Stimulated activated CD4-positive, alpha-beta T cell treated with anti-CD3 and anti-CD28 coated beads, Interleukin-2, amount 100 ng/mL, for 24 hours (primary cell): ENCODE measurements at places on chromosomes 6 and 20.
A peak's percentile ranks its signal among the peaks of the same experiment; 100 is the strongest.

GRCh38 chr6:136324686-136325380 lies 35.2 kb upstream of the BCLAF1 start:
- DNase-seq, result no peak

- DNase-seq, result no peak
Observed at GRCh38 chr6:127880429-127880828, 20.4 kb downstream of the THEMIS start.

- DNase-seq, result no peak
Observed at GRCh38 chr20:20731945-20732296, 19.5 kb upstream of the RALGAPA2 start.

- no peak for DNase-seq
Observed at GRCh38 chr6:140079328-140079727, 704.9 kb upstream of the CITED2 start.

DNA sequence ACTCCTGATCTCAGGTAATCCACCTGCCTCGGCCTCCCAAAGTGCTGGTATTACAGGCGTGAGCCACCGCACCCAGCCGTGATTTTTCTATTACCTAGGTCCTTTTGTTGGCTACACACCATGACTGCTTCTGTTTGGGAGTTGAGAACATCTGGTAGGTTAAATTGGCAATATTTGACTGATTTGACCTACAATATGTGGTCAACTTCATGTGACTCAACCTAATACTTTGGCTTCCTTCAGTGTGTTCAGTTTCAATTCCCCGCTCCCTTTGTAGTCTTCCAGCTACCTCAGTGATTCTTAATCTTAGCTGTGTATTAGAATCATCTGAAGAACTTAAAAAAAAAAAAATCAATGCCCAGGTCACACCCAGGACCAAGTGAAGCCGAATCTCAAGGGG lies 47.4 kb downstream of the MYB start:
- DNase-seq, result no peak

GRCh38 chr6:18266523-18266912 lies 2.2 kb upstream of the DEK start:
- no peak for DNase-seq

DNA sequence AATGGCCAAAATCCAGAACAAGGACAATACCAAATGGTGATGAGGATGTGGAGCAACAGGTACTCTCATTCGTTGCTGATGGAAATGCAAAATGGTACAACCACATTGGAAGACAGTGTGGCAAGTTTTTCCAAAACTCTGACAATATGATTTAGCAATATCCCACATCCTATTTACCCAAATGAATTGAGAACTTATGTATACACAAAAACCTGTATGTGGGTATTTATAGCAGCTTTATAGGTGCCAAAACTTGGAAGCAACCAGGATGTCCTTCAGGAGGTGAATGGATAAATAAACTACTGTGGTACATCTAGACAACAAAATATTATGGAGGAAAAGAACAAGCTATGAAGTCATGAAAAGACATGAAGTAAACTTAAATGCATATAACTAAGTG lies 156.5 kb downstream of the TFAP2A start:
- no peak for DNase-seq

DNA sequence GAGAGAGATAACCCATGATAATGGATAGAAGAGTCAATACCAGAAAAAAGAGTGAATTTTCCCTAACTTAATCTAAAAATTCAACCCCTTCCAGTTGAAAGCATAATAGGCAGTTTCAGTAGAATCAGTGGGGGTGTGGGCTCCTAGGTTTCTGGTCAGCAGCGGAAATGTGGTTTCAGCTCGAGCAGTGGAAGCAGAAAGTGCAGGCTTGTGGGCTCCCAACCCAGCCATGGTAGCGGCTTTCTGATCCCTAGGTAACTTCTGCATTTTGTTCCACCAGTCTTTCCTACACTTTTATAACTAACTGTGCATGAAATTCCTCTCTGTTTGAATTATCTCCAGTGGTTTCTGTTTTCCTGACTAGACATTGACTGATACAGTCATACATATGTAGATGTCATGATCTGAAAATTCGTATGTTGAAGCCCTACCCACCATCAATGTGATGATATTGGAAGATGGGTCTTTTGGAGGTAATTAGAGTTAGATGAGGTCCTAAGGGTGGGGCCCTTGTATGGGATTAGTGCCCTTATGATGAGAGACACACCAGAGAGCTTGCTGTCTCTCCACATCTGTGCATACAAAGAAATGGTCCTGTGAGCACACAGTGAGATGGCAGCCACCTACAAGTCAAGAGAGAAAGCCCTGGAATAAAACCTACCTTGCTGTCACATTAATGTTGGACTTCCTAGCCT lies 6.5 kb upstream of the DDO start:
- no peak for DNase-seq

GRCh38 chr6:11604836-11605506 lies 67.4 kb downstream of the TMEM170B start:
- no peak for DNase-seq

DNA sequence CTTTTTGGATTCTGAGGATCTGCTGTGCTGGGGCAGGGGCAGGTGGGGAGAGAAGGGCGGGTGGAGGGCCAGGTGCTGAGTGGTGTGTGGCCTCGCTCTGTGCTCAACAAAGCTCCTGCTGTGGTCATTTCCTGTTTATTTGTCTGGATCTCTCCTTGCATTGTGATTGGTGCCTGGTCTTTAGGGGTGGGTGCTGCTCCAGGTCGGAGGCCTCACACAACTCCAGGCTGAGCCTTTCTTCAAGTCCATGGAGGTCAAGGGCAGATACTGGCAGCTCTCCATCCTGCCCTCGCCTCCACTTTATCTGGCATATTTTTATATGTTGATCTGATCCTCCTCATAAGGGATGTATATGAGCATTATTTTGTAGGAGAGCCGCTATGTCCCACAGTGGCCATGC lies 36.2 kb downstream of the HLA-F start:
- DNase-seq, result no peak

DNA sequence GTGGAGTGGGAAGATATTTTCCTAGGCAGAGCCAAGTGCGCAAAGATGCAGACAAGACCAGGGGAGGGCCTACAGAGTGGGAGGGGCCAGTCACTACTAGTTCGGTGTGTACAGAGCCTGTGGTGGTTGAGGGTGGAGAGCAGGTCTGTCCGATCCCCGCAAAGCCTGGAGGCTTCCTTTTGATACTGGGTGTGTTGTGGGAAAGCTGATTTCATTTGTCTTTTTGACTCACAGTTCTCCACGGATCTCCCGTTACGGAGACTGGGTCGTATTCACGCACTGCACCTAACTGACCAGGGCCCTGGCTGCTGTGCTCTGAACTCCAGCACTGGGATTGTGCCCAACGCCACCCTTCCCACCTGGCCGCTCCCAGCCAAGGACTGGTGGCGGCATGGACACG lies 1.4 kb upstream of the TIAM2 start:
- DNase-seq, result no peak

DNA sequence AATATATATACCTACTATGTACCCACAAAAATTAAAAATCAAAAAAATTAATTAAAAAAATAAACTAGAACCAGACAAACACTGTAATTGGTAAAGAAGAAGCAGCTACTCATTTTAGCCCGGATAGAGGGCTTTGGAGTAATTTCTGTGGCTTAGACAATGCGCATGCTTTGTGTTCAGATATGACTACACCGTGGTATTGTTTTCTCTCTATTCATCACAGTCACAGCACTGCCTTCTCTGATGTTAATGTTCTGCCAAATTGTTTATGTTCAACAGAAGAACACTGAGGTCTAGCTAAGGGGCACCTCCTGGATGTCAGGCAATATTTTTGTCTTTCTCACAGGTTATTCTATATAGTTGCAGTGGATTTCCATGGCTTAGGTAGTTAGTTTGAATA lies 77.5 kb upstream of the GJE1 start:
- DNase-seq, result no peak

- DNase-seq, result peak; percentile 86
Observed at GRCh38 chr6:81753711-81754577, 1.5 kb upstream of the TENT5A start.

- no peak for DNase-seq
Observed at GRCh38 chr6:159973951-159974350, 5.1 kb downstream of the IGF2R start.

- DNase-seq, result no peak
Observed at GRCh38 chr6:159212028-159212427, 42.8 kb downstream of the FNDC1 start.

DNA sequence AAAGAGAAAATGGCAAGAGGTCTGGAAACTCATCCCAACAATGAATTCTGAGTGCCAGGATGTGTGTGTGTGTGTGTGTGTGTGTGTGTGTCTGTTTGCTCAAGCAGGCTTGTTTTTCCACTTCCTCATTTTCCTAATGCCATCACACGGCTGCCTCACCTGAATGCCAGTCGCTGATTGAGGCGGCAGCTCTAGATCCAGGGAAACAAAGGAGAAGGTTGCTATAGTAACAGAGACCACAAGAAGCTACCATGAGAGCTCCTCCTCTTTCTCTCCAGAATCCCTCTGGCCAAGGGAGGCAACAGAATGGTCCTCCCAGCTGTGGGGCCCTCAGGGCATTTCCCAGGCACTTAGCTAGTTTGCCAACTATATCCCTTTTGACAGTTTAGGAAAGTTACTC lies 241.1 kb upstream of the TSHZ2 start:
- DNase-seq, result no peak

DNA sequence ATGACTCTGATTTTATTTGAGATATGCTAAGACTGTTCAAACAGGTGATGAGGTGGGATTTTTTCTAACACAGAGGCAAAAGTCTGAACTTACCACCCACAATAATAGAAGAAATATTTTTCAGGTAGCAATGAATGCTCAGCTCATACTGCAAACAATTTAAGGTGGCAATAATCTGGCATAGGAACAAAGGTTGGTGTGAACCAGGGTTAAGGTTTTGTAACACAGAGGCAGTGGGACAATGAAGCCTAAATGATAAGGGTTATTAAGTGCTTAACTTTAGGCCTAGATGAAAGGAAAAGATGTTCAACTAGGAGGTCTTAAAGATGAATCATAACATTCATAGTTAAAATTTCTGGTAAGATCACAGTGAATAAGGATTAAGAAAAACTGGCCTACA lies 4.9 kb downstream of the ASCC3 start:
- DNase-seq, result no peak

DNA sequence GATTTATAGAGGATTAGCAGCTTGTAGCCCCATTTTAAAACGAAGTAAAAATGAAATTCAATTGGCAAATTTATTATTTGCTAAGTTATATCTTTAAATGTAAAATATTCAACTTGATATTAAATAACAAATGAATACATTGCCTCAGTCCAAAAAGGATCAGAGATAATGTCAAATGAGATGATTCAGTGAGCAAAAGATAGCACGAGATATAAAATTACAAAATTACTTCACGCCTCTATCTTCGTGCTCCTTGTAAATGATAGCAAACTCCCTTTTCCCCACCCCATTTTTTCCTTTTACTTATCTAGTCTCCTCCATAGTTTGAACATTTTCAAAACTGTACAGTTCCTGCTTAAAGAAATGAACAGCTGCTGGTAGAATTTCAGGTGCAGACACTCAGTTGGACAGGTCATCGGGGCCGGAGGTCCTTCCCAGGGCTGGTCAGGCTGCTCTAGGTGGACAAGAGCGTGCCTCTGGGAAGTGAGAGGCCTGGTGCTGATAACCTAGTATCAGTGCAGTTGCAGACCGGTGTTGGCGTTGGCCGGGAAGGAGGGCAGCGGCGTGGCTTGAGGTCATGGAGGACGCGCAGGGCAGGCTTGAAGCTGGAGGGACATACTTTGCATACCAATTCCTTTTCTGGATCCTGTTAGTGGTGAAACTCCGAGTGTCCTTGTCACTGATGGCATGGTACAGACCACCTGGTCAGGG lies 83.9 kb downstream of the CDC5L start:
- no peak for DNase-seq

DNA sequence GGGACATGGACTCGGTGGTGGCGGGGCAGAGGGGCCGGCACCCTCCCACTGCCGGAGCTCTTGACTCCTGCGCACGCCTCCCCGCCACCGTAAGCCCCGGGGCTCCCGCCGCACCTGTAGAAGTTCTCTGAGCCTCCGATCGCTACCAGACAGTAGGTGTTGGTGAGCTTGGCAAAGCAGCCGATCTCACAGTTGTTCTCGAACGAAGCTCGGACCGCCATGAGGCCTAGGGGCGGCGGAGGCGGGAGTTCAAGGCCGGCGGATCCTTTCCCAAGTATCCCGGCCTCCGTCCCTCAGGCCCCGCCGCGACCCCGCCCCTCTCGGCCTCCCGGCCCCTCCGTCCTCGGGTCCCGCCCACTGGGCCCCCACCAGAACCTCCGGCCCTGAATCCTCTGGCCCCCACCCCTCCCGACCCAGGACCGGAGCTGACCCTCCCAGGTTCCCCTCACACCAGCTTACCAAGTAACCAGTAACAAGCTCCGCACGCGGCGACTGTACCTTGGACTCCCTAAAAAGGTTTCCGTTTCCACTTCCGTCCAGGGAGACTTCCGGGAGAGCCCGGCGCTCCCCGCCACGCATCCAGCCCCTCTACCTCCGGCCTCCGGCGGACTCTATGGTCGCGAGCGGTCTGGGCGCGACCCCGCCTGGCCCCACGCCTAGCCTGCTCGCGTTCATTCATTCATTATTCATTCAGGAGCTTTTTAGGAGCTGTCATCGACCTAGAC lies at the start of gene EIF6:
EIF6 (minus strand) TSS at position 506 of the 725 bp plus-strand sequence; CDS start at position 221, 285 bp downstream.
- DNase-seq, result peak; percentile 83

GRCh38 chr6:92024110-92024509 lies 1395.2 kb downstream of the EPHA7 start:
- no peak for DNase-seq

DNA sequence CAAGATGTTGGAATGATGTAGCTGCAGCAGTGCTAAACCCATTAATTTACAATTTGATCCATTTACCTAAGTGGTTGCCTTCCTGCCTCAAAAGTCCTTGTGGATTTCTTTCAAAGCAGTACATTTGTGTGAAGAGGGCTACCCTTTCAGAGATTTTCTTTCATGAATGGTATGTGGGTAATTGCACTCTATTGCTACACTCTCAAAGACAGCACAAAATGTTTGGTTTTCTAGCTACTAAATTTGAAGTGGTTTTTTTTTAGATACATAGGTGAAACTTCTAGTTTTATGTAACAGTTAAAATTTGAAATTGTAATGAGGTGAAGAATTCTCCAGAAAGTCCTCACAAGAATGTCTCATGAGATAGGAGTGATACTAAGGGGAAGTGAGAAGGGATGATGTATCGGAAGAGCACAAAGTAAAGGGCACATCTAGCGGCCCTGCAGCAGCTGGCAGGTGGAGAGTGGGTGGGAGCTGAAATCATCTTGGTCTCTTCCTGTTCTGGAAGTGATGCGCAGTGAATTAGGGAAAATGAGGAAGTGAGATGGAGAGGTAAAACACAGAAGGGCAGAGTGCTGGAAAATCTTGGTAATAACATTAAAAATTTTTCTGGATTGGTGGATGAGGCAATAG lies 236.8 kb upstream of the MAN1A1 start:
- no peak for DNase-seq

- DNase-seq, result peak; percentile 75
Observed at GRCh38 chr20:2172305-2173175, 70.9 kb downstream of the STK35 start.
